D721Med (cell line): ENCODE measurements at places on chromosomes 5 and 9.

DNA sequence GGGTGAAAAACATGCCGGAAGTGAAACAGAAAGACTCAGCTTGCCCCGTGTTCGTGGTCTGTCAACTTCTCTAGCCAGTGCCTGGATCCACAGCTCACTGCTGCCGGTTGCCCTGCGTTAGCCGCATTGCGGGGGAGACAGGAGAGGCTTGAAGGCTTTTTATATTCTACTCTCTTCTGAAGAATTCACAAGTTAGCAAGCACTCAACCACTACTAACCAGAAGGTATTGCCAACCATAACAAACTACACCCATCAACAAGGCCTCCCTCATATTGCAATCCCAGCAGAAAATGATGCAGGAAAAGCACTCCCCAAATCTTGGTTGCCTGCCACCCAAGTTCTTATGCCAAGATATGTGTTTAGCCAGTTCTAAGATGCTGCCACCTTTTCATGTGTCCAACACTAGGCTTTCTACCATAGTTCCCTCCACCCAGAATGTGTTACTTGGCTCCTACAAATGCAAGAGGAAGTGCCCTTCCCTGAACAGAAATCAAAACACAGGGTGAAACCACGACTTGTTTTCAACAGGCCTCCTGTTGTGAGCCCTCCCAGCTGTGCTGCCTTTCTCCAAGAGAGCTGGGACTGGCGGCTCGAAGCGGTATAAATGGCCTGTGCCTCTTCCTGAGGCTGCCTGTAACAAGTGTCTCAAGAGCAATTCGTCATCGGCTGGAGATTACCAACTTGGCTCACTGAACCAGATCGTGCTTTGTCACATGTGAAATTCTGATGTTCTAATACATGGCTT is 129.0 kb downstream of the SNX18 start:
- DNase-seq = no peak

- DNase-seq = no peak
Measured at GRCh38 chr5:131329286-131329560, 65.4 kb downstream of the CDC42SE2 start.

- DNase-seq = no peak
Measured at GRCh38 chr9:17059465-17059864, 75.4 kb upstream of the CNTLN start.

GRCh38 chr5:38420691-38421390 is 135.6 kb downstream of the LIFR start:
- peak; percentile 31 for DNase-seq

DNA sequence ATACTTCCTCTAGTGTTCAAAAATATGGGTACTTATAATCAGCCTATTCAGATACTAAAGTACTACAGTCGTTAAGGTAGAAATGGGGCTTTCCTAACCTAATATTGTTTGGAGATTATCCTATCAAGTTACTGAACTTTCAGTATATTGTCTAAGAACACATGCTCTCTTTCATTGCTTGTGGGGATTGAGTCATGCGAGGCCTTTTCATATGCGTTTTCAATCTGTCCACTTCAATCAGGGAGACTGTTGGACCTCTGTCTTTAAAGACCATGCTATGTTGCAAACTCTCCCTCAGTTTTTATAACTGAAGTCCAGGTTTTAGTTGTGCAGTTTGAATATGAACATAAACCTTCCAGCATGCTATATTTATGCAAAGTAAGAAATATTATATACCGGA is 15.0 kb downstream of the PRR16 start:
- DNase-seq = no peak

DNA sequence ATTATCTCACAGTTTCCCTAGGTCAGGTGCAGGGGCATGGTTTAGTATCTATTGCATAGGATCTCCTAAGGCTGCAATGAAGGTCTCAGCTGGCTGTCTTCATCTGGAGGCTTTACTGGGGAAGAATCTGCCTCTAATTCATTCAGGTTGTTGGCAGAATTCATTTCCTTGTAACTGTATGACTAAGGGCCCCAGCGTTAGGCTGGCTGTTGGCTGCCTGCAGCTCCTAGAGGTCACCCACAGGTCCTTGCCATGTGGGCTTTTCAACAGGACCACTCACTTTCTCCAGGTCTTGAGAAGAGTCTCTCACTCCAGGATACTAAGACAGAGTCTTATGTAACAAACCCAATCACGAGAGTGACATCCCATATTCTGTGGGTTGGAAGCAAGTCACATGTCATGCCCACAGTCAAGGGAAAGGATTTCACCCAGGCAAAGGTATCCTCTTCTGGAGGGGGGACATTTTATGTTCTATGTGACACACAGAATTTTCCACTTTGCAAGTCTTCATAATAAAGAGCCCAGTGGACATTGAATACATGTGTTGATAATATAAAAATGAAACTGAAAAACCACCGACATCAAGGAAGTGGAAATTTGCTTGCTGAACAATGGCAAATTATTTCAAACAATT is 38.2 kb downstream of the HMHB1 start:
- no peak for DNase-seq

GRCh38 chr5:75720882-75721281 is 3.6 kb upstream of the POC5 start:
- DNase-seq = no peak

- DNase-seq = no peak
Measured at GRCh38 chr5:73253047-73253660, 80.2 kb downstream of the TMEM174 start.

- DNase-seq = no peak
Measured at GRCh38 chr9:121354141-121354540, 15.9 kb downstream of the STOM start.

DNA sequence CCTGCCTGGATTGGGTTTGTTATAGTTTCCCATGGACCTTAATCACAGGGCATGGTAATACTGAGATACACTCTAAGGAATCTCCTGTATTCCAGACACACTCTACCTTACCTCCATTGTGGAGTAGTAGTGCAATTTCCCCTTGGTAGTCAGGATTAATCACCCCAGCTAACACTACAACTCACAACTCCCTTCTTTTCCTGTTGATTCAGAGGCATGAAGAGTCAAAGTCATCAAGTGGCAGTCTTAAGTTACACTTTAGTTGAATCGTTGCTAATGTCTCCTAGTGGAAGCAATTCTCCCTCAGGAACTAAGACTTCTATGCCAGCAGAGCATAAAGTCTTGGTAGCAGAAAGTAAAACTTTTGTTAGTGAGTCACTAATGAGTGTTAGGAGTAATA is 122.7 kb upstream of the APC start:
- no peak for DNase-seq

DNA sequence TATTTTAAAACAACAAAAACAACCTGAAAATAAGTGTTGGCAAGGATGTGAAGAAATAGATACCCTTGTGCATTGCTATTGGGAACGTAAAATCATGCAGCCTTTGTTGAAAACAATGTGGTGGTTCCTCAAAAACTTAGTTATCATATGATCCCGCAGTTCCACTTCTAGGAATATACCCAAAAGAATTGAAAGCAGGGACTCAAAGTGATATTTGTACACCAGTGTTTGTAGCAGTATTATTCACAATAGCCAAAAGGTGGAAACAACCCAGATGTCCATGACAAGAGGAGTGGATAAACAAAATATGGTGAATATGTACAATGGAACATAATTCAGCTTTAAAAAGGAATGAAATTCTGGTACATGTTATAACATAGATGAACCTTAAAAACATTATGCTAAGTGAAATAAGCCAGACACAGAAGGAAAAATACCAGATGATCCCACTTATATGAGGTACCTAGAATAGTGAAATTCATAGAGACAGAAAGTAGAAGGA is 29.0 kb downstream of the IRF1 start:
- no peak for DNase-seq

DNA sequence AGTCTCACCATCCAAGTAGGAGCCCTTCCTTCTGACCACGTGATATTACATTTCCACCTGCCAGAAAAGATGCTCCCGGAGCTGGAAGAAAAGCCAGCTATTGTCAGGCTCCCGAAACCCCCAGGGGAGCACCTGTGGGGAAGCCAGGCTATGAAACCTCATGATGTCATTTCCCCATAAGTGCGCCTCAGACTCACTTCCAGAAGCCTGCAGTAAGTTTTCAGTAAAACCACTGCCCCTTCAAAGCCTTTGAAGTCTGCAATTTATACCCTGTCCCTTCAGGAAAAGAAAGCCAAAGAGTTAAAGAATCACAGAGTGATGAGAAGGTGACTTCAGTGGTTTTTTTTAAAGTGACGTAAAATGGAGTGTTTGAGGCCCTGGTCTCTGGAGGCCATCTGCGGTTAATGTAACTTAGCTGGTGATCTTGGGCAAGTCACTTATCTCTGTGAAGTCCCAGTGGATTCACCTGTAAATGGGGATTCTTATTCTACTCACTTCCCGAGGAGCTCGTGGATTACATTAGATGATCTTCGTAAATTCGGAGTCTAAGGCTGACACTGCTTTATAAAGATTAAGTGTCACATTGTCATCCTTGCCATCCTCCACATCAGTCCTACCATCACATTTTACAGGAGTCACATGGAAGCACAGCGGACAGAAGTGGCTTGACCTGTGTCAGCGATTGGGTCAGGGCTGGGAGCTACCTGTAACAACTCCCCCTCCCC is 2.6 kb upstream of the SEMA6A start:
- DNase-seq = no peak

- no peak for DNase-seq
Measured at GRCh38 chr5:111227801-111228200, 3.6 kb downstream of the CAMK4 start.

DNA sequence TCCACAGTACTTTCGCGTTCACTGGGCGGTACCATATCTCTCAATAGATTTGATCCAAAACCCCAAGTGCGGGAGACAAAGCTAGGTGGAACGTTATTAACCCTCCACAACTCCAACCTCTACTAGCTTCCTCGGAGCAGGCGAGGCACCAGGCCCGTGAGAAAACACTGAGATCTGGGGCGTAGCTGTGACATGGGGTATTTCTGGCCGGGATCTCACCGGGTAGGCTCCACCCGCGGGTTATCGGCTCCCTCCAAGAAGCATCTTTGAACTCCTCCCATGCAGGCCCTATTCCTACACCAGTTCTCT is 350 bp upstream of the SLC25A46 start:
- DNase-seq = peak; percentile 13

GRCh38 chr9:133914442-133915342 is 77.4 kb downstream of the VAV2 start:
- DNase-seq = no peak

DNA sequence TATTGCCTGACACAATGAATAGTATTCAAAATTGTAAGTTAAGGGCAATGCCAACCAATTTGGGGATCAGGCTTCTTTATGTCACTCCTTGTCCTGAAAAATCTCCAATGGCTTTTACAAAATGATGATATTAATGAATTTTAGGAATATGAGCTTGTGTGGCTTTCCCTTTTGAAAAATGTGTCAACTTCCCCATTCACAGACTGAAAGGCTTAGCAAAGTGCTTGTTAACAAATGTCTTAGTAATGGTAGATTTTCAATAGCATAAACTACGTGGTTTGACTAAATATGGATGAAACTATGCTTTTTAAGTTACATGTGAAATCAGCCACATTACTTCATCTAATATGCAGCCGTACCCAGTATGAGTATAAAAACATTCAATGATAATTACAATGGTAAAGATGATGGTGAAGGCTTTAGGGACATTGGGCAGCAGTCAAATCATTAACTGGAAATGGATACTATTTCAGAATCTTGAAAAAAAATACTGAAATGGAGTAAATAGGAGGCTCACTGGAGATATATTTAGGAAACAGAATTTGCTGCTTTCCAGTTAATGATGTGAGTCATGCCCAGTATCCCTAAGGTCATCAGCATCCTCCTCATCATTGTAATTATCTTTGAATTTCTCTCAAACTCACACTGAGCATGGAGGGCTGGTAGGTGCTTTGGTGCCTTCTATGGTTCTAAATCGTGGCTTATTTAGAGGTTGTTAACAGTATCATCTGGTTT is 113.3 kb upstream of the ZNF608 start:
- DNase-seq = no peak

DNA sequence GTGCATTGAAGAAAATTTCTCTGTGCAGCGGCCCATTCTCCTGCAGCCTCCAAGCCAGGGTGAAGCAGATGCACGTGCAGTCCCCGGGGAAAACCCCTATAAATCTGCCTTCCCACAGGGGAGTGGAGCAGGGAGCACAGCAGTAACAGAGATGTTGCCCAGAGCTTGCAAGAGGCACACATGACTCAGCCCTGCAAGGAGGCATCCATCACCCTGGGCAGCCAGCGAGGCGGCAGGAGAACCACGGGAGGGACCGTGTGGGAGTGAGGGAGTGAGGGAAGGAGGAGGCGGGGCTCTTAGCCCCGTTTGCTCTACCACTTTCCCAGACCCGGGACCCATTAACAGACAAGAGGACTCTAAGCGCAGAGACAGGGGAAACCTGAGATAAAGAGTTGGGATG is 96.2 kb upstream of the ARAP3 start:
- DNase-seq = no peak

- no peak for DNase-seq
Measured at GRCh38 chr5:65030056-65030455, 261.3 kb downstream of the CWC27 start.

- DNase-seq = no peak
Measured at GRCh38 chr9:347667-348292, 133.1 kb downstream of the DOCK8 start.
